ENCODE measurements at places on chromosomes 6 and 20. TPM values are rescaled to one million over a fixed set of nuclear protein-coding genes. Genes with fewer than 3 reads are reported as not detected.

The EDN3 gene
- total RNA-seq: not detected

The FRK gene
- total RNA-seq: 0.79 TPM

The SNAP91 gene
- total RNA-seq: not detected

The TCFL5 gene
- total RNA-seq: 18.1 TPM

The COL9A3 gene
- 0.26 TPM for total RNA-seq

The ISM1 gene
- 0.06 TPM for total RNA-seq

The BPIFA1 gene
- total RNA-seq: not detected

The DEFB119 gene
- total RNA-seq: not detected

The LY6G6F gene
- not detected for total RNA-seq

The WFDC12 gene
- not detected for total RNA-seq

The PNPLA1 gene
- total RNA-seq: not detected

The SLC22A2 gene
- total RNA-seq: 0.13 TPM

The PRPH2 gene
- total RNA-seq: 0.79 TPM

The BMP7 gene
- total RNA-seq: not detected

The DDX39B gene
- total RNA-seq: 394 TPM

The BNIP5 gene
- not detected for total RNA-seq

The KIAA0408 gene
- 2.4 TPM for total RNA-seq

The COL21A1 gene
- total RNA-seq: 28.5 TPM

The NRN1 gene
- total RNA-seq: 0.12 TPM

The SLC35D3 gene
- not detected for total RNA-seq

The MUC22 gene
- not detected for total RNA-seq

Data from aortic smooth muscle cell (primary cell).